RPMI8226 (cell line): ENCODE measurements at places on chromosomes 12 and 14.

GRCh38 chr12:30859226-30859625 lies 67.3 kb upstream of the TSPAN11 start:
- DNase-seq: no peak

- DNase-seq: no peak
These were observed 79.8 kb downstream of the PDE6H start for GRCh38 chr12:15052691-15053090.

DNA sequence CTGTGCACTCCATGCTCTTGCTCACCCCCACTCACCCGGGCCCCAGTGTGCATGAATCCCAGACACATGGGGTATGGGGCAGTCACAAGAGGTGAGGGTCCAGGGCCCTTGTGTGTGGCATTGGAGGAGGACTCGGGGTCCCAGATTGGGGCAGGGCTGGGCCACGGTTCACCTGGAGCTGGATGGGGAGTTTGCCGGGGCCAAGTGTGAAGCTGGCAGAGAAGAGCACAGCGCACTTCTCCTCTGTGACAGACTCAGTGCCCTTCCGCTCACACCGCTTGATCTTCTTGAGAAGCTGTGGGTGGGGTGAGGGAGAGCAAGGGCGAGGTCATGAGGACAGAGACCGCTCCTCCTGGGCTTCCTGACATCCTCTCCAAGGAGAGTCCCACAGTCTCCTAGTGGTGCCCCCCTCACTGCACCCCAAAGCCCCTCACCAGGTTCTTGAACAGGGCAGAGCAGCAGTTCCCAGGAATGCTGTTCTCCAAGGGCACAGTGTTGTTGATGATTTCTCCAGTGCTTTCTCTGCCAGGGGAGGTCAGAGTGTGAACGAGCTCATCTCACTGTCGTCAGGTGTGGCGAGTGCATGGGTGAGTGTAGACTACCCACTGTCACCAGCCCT lies 6.8 kb downstream of the STAT6 start:
- DNase-seq: no peak

- no peak for DNase-seq
These were observed 69.2 kb downstream of the SLC25A47 start for GRCh38 chr14:100392356-100392755.

DNA sequence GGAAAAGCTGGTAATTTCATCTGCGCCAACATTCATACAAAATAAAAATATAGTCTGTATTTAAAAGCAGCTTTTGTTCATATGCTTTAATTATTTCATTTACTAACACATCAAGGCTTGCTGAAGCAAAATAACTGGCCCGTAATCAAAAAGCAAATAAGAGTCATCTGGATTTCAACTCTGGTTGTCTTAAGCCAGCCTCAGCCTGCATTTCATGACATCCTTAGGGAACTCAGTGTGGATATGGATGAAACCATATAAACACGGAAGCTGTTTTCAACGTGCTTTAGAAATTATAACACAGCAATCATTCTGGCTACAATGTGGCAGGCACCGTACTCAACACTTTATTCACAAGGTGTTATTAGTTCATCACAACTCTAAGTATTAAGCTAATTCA lies 852 bp downstream of the COX16 start:
- DNase-seq: no peak

GRCh38 chr12:124730455-124730932 lies 133.2 kb downstream of the SCARB1 start:
- no peak for DNase-seq

DNA sequence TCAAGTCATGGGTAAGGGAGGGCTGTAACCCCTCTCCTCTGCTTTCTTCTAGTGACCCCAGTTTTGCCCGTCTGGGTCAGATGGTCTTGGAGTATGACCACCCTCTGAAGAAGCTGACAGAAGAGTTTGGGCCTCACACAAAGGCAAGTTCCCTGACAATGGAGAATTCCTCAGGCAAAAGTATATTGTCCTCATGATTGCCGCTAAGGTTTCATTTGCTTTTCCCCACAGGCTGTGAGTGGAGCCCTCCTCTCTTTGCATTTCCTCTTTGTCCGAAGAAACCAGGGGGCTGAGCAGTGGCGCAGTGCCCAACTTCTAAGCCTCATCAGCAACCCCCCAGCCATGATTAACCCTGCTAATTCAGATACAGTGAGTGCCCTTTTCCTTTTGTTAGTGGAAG lies 12.1 kb downstream of the NCKAP1L start:
- no peak for DNase-seq

DNA sequence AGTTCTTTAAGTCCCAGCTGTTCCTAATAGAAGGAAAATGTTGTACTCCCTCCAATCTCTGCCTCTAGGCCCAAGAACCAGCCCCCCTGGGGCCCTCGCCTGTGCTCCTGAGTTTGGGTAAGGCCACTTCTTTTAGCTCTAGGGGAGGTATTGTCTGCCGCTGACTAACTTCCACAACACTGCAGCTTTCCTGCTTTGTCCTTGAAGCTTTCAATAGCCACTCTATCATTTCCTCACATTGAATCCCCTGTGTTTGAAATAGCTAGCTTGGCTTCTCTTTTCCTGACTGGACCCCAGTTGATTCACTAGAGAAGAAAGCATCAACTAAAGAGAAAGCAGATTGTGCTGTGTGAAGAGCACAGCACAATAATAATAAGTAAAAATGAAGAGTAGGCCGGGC lies 28.8 kb downstream of the KRT80 start:
- no peak for DNase-seq

DNA sequence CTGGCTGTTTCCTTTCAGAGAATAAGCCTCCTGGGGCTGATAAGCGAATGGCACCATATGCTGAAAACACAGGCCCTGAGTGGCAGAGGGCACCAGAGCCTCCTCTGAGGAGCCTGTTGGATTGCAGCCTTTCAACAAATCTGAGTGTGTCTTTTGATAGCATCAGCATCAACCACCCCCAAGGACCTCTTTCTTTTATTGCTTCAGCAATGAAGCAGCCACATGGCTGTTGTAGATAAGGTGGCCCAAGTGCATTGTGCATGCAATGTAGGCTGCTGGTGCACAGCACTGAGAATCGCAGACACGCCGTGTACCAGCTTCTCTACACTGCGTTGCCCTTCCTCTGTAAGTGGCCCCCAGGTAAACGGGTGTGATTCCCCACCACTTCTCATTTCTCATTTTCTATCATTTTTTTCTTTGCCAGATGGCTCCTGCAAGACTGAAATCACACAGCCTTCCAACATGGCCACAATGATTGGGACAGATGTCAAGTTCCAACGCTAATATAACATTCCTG lies 191.7 kb downstream of the DAD1 start:
- DNase-seq: no peak

- no peak for DNase-seq
These were observed 5.3 kb downstream of the SLC5A8 start for GRCh38 chr12:101204602-101205304.

DNA sequence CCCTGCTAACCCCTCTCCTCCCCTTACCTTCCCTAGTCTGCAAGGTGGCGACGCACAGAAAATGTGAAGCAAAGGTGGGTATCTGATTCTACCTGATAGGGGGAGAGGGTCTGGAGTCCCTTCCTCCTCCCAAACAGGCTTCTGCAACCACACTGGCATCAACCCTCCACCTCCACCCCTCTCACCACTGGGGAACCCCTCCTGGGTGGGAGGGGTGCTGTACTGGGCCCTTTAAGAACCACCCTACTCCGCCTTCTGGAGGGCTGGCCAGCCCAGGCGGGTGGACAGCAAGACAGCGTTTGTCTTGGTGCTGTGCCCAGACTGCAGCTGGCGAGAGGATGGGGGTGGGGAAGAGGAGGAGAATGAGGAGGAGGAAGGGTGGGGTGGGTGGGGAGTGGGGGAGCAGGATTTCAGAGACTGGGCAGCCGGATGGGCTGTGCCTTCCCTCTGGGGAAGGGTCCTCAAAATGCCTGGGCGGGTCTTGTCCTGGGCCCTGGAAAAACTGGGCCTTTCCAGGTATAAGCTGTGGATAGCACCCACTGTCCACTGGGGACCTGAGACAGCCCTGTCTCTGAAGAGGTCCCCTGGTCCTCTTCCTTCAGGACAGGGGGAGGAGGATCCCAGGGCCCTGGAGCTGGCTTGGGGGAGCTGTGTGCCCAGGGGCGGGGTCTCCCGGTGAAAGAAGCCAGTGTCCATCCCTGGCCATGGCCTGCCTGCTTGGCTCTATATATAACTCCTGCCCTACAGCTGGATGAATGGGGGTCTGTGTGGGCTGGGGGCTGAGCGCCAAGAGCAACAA lies 2.8 kb downstream of the TNS2 start:
- peak; percentile 44 for DNase-seq

GRCh38 chr12:68001486-68002466 lies 12.5 kb downstream of the IFNG-AS1 start:
- DNase-seq: no peak

DNA sequence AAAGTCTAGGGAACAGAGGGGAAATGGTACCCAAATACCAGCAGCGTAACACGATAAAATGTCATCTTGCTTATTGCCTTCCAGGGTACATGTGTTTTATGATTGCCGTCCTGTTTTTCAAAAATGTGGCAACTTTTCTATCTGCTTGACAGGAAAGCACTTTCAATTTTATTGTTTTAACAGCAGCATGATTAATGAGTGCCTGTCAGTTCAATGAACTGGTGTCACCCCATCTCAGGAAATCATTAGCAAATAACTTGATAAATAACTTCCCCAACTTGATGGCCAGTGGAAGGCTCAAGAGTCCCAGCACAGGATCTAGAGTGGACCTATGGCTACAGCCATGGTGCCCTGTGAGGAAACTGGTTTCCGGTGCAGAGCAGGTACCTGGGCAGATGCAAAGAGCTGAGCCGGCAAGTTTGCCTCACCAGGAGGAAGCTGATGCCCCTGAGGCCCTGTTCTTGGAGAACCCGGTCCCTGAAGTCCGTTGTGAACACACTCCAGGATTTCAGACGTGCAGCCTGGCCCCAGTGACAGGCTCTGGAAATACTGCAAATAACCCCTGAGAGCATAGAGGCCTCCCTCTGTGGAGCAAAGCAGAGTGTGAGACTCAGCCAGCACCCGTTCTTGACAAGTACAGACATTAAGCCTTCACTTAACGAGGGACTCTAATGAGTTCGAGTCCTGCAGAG lies 173.5 kb upstream of the SFSWAP start:
- DNase-seq: peak; percentile 30

DNA sequence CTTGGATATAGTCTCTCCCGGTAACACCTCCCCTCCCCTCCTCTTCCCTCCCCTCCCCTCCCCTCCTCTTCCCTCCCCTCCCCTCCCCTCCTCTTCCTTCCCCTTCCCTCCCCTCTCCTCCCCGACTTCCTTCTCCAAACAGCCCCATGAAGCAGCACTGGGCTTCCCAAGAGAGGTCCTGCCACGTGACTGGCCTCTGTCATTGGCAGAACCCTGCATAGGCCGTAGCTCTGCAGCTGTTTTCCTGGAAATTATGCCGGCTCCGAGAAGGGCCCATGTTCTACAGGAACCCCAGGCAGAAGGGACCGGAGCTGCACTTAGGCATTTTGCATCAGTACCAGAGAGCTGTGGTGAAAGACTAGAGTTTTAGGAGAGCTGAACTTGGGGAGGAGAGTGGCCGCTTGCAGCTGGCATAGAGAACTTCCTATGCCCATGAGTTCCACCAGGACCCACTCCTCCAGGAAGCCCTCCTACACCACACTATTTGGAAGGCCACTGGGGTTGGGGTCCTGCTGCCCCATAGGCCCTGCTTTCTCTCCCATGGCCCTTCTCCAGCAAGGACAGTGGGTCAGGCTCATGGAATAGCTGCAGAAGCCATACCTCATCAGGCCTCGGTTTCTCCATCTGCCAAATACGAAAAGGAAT lies 5.1 kb upstream of the TNFAIP2 start:
- no peak for DNase-seq

DNA sequence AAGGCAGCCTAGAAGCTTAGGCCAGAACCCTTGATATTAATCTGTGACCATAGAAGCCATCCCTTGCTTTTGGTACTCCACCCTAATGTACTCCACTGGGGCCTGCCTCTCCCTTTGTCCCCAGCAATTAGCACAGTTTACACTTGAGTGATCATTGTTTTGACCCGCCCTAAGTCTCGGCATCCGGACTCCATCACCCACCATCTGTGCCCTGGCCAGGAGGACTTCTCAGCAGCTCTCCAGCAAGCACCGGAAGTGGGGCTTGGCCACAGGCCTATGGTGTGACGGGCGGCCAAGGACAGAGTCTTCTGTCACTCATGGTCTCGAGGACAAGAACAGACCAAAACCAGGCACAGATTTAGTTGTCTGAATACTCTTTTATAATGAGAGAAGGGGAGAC lies 126.5 kb upstream of the NTF3 start:
- no peak for DNase-seq
